ENCODE measurements at places on chromosomes 7 and 10.

DNA sequence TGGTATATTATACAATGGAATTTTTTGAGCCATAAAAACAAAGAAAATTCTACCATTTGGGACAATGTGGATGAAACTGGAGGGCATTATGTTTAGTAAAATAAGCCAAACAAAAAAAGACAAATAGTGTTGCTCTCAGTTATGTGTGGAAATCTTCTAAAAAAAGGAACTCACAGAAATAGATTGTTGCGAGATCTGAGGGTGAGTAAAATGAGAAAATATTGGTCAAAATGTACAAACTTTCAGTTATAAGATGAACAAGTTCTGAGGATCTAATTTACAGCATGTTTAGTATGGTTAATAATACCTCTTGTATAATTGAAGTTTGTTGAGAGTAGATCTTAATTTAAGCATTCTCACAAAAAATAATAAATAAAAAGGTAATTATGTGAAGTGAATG is 291.2 kb downstream of the KIF20B start:
- no peak overlapping the region for H3K27ac ChIP-seq
- H3K27me3 ChIP-seq = no peaks in the 10 kb centered on the region
- H3K4me1 ChIP-seq = no peaks in the 10 kb centered on the region
- H3K4me3 ChIP-seq = no peak overlapping the region

DNA sequence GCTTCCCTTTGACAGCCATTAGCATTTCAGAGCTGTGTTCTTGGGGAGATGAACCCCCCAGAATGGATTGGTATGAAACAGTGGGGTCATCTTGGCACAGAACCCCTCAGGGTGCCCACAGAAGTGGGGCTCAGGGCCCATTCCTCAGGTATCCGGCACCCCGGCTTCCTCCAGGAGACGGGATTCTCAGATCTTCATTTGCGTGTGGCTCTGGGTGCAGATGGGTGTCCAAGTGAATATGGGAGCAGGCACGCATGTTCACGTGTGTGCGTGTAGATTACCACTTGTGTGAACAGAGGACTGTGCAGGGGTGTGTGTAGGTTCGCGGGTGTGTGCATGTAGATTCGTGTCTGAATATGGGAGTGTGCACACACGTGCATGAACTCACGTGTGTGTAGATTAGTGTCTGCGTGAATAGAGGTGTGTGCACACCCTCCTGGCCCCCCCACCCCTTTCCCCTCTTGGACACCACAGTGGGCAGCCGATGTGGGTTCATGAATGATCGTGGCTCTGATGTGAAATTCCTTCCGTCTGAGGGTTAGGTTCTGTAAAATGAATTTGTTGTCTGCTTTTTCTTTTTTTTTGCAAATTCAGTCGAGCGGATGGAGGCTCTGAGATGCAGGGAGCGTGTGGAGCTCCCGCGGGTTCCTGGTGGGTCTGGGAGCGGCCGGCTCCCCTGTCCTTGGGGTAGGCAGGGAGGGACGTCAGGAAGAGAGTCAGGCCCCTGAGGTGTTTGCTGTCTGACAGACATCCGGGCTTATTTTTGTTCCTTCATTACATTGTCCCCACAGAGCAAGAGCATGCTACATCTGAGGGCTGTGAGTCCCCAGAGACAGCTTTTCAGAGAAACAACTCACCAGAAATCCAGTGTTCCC is 7.4 kb downstream of the ELFN1 start:
- H3K27ac ChIP-seq = no peak overlapping the region
- peaks cover 6% of the 10 kb centered on the region for H3K4me1 ChIP-seq
- no peak overlapping the region for H3K4me3 ChIP-seq
- peaks cover 32% of the 10 kb centered on the region for H3K27me3 ChIP-seq
- DNase-seq = no peak
- peaks cover 2% of the 10 kb centered on the region for H3K36me3 ChIP-seq

DNA sequence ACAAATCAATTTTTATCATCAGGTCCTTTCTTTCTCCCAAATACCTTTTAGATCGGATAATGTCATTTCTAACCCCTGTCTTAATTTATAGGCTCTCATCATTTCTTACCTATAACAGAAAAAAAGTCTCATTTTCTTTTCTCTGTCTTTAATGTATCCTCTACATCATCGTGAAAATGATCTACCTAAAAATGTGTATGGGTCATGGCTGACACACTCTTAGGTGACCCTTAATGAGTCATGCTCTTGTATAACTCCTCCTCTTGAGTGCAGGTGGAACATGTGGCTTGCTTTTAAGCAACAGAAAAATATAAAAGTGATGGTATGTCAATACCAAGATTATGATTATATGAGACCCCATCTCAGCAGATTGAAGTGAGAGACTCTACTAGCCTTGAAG is 139.4 kb downstream of the SEMA3C start:
- H3K27me3 ChIP-seq = no peaks in the 10 kb centered on the region
- H3K4me1 ChIP-seq = peaks cover 74% of the 10 kb centered on the region
- H3K4me3 ChIP-seq = no peak overlapping the region

- DNase-seq = no peak
- no peaks in the 10 kb centered on the region for H3K27me3 ChIP-seq
Observed at GRCh38 chr10:56472978-56473377, 111.9 kb upstream of the ZWINT start.

GRCh38 chr10:23675585-23675984 is 236.7 kb downstream of the OTUD1 start:
- no peak overlapping the region for H3K4me3 ChIP-seq
- H3K27me3 ChIP-seq = peaks cover 44% of the 10 kb centered on the region
- H3K27ac ChIP-seq = no peak overlapping the region

GRCh38 chr7:16300361-16300895 is 120.9 kb downstream of the CRPPA start:
- no peak for DNase-seq
- H3K4me3 ChIP-seq = no peak overlapping the region
- H3K4me1 ChIP-seq = peaks cover 34% of the 10 kb centered on the region
- H3K27me3 ChIP-seq = no peaks in the 10 kb centered on the region
- no peaks in the 10 kb centered on the region for H3K36me3 ChIP-seq

GRCh38 chr7:128940494-128941322 is 3.0 kb downstream of the IRF5 start:
- peaks cover 8% of the 10 kb centered on the region for H3K4me1 ChIP-seq
- peaks cover 56% of the 10 kb centered on the region for H3K27me3 ChIP-seq
- H3K27ac ChIP-seq = no peak overlapping the region
- no peak overlapping the region for H3K4me3 ChIP-seq
- H3K36me3 ChIP-seq = no peaks in the 10 kb centered on the region
- no peak for DNase-seq

Measured in mesothelial cell of epicardium (in vitro differentiated cells).